GM04503 (cell line): ENCODE measurements at places on chromosomes 11 and 22.

DNA sequence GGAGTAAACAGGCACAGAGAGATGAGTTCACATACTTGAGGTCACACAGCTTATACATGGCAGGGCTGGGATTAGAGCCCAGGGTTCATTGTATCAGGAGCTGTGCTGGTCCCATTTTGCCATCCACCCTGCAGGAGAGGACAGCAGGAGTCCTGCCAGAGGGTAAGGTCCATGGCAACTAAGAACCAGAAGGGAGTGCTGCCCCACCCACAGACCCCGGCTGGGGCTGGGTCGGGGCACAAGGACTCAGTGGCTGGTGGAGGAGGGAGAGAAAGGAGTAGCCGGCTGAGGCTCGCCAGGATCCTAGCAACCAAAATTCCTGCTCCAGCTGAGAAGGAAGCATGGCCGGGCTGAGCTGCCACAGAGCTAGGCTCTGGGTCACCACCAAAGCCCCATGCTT lies 25.9 kb upstream of the TP53I11 start:
- no peak for DNase-seq

DNA sequence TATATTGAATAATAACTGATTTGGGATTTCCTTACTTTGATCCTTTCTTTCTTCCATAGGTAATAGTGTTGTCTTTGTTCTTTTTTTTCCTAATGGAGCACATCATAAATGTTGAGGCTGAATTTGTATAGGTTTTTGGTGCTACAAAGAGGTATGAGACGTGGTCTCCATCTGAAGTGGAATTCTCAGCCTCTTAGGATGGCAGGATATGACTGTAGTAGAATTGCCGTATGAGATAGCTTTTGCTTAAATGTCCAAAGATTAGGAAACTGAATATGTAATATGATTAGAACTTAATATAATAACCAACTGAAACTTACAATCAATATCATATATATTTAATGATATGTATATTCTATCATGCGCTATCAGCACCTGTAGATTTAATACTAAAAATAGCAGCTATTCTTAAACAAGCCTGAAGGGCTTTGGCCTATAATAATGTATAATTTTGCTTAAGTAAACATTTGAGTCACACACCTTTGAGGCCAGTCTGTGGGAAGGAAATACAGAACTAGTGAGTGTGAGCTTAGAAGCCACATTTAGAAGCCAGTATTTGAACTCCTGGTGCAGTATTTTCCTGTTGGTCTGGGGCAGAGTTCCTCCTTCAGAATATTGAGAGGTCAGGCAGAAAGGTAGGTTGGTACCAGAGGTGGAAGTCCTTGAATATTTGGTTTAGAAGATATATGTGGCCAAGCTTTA lies 62.6 kb downstream of the SWAP70 start:
- DNase-seq = no peak

DNA sequence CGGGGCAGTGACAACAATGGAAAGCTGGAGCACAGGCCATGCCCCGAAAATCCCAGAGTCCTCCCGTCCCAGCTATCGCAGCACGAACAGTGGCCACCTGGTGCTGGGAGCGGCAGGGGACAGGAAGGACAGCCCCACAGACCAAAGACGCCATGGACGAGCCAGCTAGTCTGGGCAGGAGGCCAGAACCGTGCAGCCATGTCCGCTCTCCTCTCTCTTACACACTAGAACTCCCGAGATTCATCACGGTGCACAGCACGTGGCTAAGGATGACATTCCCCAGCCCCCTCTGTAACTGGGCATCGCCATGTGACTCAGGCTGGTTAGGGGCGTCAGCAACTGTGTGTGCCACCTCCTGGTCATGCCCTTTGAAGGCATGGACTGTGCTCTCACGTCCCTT lies 4.6 kb downstream of the CDPF1 start:
- DNase-seq = no peak

DNA sequence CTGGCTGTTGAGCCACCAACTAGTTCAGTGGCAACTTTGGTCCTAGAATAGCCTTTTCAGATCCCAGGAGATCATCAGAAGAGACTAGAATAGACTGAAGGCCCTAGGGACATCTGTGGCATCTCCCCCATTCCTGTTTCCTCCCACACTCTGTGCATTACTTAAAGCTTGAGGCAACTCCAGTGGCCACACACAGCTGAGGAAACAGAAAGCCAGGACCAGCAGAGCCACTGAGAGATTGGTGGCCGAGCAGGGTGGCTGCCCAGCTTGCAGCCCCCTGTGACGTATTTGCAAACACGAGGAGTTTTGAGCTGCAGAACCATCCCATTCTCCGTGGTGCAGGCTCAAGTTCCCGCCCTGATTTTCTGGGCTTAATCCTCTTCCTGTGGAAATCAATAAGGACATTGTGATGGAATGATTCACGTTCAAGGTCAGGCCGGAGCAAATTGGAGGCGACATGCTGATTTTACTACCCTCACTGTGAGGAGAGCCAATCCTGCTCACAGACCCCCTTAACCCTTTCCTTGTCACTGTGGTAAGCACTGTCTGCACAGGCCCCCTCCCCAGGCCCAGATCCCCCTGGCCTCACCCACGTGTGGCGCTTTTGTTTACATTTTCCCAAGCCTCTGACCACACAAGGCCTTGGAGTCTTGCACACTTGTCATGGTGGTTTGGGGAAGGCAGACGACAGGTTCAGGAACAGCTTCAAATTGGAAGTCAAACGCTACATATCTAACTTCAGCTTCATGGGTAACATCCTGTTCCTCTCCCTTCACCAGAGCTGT lies 69.1 kb upstream of the MYOD1 start:
- no peak for DNase-seq

DNA sequence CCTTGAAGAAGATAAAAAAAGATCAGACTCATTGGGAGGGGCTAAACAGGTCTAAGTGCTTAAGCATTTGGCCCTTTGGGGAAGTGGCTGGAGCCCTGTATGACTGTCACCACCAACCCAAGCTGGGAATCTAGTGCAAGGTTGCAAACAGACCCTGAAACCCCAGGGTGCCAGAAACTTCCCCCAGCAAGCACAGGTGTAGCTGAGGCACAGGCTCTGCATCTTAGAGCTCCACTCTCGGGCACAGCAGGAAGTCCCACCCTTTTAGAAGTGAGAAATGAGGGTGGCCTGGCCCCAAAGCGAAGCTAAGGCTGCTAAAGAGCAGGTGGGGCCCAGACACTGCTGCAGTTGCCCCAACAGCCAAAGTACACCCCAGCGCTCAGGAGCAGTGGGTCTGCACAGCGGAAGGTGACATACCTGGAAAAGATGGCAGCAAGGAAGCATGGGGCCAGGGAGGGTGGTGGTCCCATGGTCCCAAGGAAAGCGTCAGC lies 5.8 kb upstream of the KDM2A start:
- no peak for DNase-seq

DNA sequence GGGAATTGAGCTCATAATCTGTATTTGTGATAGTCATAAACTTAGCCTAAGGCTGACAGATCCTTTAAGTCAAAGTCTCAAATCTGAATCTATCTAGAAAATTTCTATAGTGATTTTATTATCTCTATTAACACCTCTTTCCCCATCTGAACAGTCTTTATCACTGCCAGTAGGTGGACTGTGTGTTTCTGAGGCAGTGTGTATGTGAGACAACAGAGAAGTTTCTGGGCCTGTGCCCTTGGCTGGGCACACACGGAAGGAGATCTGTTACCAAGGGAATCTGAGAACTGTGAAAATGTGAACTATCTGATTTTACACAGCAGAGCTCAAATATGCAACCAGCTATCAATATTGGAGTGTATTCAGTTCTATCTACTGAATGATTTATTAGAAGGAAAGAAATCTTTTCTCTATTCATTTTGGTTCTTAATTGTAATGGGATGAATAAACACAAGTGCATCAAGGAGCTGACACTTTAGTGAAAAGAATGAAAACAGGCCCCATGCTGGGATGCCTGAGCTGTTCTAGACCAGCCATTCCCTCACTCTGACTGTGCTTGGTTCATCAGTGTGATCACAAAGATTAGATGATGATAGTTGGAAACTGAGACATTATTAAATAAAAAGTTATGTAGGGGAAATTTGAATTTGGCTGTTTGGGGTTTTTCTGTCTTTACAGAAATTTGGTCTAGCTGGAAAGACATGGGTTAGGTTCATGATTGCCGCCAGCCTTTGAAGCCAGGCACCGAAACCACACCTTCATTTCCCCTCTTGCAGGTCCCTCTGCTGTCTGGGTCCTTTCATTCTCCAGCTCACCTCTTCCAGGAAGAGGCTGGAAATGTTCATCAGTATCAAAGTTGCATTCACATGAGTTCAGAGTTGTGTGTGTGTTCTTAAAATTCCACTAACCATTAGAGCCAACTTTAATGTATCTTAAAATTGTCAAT lies 68.1 kb downstream of the LIF start:
- no peak for DNase-seq

- DNase-seq = no peak
These were observed 17.0 kb downstream of the TNKS1BP1 start for GRCh38 chr11:57307666-57308270.

- no peak for DNase-seq
These were observed 132.3 kb upstream of the ZBED5 start for GRCh38 chr11:10990160-10990559.

GRCh38 chr22:34812631-34813030 lies 253.3 kb upstream of the ISX start:
- DNase-seq = no peak

DNA sequence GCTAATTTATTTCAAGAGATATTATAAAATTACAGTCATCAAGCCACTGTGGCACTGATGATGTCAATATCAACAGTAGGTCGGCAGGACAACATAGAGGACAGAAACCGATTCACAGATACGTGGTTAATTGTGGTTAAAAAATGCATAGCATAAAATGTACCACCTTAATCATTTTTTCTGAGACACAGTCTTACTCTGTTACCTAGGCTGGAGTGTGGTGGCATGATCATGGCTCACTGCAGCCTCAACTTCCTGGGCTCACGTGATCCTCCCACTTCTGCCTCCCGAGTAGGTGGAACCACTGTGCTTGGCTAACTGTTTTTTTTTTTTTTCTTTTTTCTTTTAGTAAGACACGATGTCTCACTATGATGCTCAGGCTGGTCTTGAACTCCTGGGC lies 21.0 kb upstream of the TOLLIP start:
- DNase-seq = no peak

GRCh38 chr11:13046637-13047570 lies 37.8 kb downstream of the RASSF10 start:
- no peak for DNase-seq

GRCh38 chr11:36380296-36381014 lies 84.4 kb downstream of the PRR5L start:
- DNase-seq = no peak

DNA sequence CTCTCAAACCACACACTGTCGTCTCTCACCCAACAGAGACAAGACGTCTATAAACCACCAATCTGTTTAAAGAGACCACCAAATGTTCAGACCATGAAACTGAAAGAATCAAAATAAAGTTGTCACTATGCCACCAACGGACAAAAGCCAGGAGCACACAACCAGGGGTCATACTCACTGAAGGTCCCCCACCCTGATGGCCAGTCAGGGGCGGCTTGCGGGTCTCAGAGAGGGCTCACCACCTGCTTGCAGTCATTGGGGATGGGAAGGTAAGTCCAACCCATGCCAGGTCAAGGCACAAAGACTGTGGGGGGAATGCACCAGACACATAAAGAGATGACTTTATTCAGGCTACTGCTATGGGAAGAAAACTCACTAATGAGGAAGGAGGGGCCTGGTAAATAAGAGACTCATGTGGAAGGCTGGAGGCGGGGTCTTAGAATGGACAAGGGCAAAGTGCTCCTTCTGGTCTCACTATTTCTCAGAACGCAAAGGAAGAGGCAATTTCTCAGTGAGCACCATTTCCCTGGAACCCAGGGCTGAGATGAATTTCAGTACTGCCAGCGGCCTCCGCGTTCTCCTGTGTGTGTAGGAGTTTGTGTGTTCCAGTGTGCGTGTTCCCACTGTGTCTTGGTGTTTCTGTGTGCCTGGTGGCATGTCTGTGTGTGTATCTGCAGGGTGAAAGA lies 17.3 kb downstream of the SCARF2 start:
- no peak for DNase-seq

GRCh38 chr11:16356057-16356760 lies at the start of gene SOX6:
TSS of gene SOX6 (minus strand) at chr11:16356546. CDS start at chr11:16341248, 15,298 bp downstream.
- DNase-seq = no peak

- DNase-seq = no peak
These were observed at the start of gene SHISA8 for GRCh38 chr22:41915035-41915785. TSS of gene SHISA8 (minus strand) at chr22:41915074. CDS start at chr22:41914667, 407 bp downstream.

DNA sequence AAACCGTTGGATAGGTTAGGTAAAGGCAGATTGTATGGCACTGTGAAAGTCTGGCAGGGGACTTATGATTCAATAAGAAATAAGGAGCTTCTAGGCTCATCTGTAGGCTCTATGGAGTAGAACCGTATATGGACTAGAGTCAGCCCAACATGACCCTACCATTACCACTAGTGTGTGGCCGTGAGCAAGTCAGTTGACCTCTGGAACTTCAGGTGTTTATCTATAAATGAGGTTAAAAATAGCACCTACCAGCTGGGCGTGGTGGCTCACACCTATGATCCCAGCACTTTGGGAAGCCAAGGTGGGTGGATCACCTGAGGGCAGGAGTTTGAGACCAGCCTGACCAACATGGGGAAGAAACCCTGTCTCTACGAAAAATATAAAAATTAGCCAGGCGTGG lies 4.4 kb downstream of the HINFP start:
- DNase-seq = no peak

- no peak for DNase-seq
These were observed 1328.9 kb downstream of the BRD1 start for GRCh38 chr22:48498526-48499331.

- no peak for DNase-seq
These were observed 42.2 kb downstream of the POLD3 start for GRCh38 chr11:74634537-74634936.

DNA sequence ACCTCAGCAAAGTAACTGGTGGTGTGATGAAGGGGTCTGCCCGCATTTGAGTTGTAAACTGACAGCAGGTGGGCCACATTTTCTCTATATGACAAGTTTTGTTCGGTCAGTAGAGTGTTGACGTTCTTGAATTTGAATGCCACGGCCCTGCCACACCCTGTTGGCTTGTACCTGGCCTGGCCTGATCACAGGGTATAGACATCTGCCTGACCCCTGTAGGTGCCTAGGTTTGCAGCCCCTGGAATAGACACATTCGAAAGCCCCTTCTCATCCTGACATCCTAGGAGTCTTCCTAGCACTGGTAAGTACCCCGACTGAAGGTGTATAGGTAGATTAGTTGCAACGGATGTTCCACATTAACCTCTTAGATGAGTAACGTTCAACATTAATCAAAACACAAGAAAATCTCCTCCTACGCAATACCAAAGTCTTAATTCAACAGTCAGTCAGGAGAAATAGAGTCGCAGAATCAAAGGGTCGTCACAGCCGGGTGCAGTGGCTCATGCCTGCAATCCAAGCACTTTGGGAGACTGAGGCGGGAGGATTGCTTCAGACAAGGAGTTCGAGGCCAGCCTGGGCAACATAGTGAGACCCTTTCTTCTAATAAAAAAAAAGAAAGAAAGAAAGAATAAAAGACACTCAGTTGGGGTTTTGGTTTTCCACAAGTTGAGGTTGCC lies 43.6 kb upstream of the CD5 start:
- DNase-seq = no peak

- no peak for DNase-seq
These were observed 181.2 kb downstream of the CSNK2A3 start for GRCh38 chr11:11171854-11172253.

- no peak for DNase-seq
These were observed 98.2 kb downstream of the LDLRAD3 start for GRCh38 chr11:36041988-36042611.

GRCh38 chr11:76601272-76601671 lies 69.3 kb downstream of the LRRC32 start:
- DNase-seq = no peak
